ENCODE measurements at places on chromosomes 12 and 14.

GRCh38 chr12:132708150-132708549 is 2.5 kb upstream of the PGAM5 start:
- no peak for DNase-seq

GRCh38 chr14:51972566-51972965 is 16.8 kb upstream of the RTRAF start:
- no peak for DNase-seq

GRCh38 chr12:64457466-64457865 is 5.5 kb downstream of the TBK1 start:
- no peak for DNase-seq

DNA sequence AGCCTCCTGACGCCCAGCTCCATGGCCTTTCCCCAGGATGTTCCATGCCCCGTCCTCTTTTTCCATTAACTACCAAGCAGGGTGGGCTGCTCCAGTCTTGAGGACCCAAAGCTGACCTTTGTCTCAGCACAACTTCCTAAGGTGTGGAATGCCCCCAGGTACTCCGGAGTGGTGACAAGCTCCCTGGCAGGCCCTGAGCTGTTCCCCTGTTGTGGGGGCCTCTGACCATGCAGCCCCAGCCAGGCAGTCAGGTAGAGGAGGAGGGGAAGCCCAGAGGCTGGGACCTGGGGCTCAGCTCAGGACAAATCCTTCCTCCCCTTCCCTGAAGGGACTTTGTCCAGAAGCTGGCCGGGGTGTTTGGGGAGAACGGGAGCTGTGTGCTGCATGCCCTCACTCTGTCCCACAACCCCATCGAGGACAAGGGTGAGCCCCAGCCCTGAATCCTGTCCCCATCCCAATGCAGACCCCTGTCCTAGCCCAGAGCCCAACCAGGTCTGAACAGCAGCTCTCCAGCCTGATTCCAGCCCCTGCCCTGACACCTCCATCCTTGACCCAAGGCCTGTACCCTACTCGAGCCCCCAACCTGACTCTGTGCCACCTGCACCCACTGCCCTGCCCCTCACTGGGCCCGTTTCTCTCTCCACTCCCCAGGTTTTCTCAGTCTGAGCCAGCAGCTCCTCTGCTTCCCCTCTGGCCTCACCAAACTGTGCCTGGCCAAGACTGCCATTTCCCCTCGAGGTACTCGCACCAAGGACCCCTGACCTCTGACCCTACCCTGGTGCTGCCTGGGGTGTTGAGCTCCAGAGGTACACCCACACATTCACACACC is 4.4 kb downstream of the CARMIL3 start:
- no peak for DNase-seq

- no peak for DNase-seq
These were observed 1400.9 kb upstream of the FLRT2 start for GRCh38 chr14:84129007-84129406.

DNA sequence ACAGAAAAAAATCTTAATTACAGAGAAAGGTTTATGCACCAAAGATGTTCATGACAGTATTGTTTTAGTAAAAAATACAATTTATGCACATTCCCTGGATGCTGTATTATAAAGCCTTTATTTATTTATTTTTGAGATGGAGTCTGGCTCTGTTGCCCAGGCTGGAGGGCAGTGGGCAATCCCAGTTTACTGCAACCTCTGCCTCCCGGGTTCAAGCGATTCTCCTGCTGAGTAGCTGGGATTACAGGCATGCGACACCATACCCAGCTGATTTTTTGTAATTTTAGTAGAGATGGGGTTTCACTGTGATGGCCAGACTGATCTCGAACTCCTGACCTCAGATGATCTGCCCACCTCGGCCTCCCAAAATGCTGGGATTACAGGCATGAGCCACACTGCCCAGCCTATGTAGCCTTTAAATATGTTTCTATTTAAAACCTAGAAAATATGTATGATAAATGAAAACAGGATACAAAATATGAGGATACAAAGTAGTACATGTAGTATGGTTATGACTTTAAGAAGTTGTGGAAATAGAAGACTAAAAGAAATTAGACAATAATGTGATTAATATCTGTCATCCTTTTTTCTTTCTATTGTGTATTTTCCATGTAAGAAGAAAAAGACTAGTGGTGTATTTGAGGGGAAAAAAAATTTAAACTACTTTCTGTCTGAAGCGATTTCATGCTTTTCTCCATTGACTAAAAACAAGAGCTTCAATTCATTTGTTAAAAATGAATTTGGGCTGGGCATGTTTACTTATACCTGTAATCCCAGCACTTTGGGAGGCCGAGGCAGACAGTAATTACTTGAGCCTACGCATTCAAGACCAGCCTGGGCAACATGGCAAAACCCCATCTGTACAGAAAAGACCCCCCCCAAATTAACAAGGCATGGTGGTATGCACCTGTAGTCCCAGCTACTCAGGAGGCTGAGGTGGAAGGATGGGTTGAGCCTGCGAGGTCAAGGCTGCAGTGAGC is 13.1 kb downstream of the ATF1 start:
- no peak for DNase-seq
